IMR-90 (cell line): ENCODE measurements at places on chromosomes 5 and 9.

GRCh38 chr5:176636426-176636825 lies 6.0 kb downstream of the EIF4E1B start:
- DNase-seq: no peak

- peak; percentile 7 for DNase-seq
Measured at GRCh38 chr5:35313291-35313690, 83.0 kb upstream of the PRLR start.

DNA sequence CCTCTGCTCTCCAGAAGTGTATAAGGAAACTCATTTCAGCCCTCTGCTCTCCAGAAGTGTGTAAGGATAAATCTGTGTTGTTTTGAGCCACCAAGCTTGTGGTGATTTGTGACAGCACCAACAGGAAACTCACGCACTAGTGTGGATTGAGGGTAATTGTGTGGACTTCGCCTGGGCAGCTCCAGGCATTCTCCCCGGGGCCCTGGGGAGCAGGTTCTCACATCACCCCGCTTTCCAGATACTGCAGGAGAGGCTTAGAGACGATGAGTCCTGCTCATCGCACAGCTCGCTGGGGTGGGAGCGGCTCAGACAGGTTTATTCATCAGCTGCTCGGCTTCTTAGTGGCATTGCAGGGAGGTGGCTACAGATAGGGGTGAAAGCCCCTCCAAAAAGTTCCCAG lies 38.4 kb upstream of the RNF130 start:
- DNase-seq: no peak

GRCh38 chr5:67196537-67197059 lies at the start of gene CD180:
Gene CD180, minus strand, starts transcription at chr5:67196799. Its CDS starts 158 bp downstream, at chr5:67196641.
- no peak for DNase-seq

DNA sequence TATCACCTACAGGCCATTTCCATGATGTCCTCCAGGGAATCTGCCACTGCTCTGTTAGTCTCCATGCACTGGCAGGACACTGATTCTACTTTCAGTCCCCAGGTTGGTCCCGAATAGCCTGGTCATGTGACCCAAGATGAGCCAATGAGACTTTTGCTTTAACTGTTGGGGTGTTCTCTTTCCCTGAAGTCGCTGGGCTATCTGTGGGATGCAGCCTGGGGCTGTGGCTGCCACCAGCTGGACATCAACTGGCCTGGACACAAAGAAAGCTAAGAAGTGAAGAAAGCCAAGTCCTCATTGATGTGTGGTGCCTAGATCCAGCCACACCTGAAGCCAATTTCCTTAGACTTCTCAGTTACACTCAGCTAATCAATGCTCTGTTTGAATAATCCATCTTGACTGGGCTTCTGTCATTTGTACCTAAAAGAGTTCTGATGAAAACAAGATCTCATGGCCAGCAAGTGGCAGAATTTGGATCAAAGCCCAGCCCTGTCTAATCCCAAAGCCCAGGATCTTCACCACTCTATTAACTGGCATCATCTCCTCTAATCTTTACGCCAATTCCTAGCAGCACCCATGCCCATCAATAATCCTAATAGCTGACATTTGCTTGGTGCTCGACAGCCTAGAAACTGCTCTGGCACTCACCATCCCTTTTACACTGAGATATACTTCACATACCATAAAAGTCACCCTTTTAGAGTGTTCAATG lies 37.0 kb downstream of the SH3PXD2B start:
- no peak for DNase-seq

DNA sequence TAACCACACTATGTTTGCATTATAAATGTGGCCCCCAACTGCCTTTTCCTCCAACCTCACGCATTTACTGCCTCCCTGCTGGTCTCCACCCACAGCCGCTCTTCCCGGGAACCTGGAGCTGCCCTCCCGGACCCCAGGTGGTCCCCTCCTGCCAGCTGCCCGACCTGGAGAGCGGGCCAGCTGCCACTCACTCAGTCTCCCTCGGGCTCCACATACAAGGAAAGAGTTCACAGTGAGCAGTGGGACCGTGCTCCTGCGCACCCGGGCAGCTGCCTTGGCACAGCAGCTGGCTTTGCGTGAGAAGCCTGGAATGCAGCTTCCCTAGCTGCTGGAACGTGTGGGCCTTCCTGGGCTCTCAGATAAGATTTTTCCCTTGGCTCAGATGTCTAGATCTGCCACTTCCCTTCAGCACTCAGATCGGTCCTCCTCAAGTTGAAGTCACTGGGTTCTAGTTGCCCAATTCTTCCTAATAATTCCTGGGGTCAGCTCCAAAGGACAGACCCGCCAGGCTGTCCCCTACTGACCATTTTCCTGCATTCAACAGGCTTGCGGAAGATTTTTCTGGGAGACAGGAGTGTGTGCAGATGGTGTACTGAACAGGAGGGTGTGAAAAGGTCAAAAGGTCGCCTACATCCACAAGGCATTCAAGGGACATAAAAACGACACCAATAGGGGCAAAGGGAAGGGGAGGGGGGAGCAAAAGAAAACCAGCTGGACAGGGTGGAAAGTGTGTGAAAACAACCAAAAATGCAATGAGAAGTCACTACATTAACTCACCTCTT lies 69.1 kb downstream of the MYO10 start:
- peak; percentile 72 for DNase-seq

- no peak for DNase-seq
Measured at GRCh38 chr5:119019501-119019900, 31.2 kb upstream of the DTWD2 start.

GRCh38 chr5:17436761-17437221 lies 61.2 kb upstream of the TAF11L2 start:
- DNase-seq: no peak

DNA sequence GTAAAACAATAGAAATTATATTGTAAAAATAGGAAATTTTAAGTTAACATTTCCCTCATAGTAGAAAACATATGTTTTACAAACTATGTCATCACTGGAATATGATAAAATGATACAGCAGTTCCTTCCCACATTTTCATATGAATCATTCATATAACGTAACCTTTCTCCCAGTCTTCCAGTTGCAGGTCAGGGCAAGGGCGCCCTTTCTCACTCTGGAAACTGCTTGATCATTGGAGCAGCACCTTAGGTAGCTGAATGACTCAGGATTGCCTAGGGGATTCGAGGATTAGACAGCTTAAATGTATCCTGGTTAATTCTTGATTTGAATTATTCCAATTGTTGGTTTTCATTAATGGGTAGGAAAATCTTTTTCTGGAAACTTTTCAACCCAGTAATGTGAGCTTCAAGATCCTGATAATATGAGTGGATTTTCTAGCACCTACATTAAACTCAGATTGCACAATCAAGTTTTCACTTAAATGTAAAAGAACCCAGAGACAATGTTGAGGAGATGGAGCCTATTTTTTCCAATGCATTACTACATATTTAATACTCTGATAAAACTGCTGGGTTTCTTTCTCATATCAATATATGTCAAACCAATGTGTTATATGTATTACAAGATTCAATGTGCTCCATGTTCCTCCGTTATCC lies 32.6 kb upstream of the ANXA1 start:
- DNase-seq: peak; percentile 77

DNA sequence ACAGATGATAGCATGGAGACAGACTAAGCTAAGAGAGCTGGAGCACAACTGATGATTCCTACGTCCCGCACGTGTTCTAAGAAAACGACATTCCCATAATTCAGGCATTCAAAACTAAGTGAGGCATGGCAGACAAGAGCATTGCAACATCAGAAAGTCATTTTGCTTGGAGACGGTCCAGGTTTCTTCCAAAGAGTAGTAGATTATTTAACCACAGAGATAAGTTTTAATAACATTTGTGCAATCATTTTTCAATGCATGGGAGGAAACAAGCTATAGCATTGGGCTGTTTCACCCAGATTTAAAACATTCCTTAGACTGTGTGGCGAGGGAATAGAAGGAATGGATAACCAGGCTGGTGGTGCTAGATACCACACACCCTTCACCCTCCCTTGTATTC lies 117.2 kb downstream of the APBA1 start:
- peak; percentile 93 for DNase-seq

- DNase-seq: no peak
Measured at GRCh38 chr5:154701181-154701580, 54.0 kb upstream of the LARP1 start.

- DNase-seq: peak; percentile 48
Measured at GRCh38 chr5:72470826-72471225, 36.4 kb downstream of the ZNF366 start.

DNA sequence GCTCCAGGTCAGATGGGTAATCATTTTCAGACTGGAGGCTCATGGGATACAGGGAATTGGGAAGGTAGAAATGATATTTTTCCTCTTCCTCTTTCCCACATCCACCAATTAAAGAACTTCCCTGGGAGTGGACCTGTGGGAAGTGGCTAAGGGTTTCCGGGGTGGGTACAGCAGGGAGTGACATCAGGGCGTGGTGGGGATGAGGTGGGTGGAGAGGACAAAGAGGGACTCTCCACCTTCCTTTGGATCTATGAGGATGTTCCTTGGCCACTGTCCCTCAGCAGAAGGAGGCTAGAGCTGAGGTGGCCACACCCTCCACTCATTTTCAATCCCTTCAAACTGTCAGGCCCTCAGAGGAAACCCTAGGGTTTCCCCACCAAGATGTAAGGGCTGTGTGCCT lies 54.7 kb downstream of the IRF1 start:
- DNase-seq: no peak

- no peak for DNase-seq
Measured at GRCh38 chr5:110056580-110057114, 366.9 kb downstream of the MAN2A1 start.

- DNase-seq: no peak
Measured at GRCh38 chr5:72125941-72126620, 18.8 kb downstream of the MAP1B start.

DNA sequence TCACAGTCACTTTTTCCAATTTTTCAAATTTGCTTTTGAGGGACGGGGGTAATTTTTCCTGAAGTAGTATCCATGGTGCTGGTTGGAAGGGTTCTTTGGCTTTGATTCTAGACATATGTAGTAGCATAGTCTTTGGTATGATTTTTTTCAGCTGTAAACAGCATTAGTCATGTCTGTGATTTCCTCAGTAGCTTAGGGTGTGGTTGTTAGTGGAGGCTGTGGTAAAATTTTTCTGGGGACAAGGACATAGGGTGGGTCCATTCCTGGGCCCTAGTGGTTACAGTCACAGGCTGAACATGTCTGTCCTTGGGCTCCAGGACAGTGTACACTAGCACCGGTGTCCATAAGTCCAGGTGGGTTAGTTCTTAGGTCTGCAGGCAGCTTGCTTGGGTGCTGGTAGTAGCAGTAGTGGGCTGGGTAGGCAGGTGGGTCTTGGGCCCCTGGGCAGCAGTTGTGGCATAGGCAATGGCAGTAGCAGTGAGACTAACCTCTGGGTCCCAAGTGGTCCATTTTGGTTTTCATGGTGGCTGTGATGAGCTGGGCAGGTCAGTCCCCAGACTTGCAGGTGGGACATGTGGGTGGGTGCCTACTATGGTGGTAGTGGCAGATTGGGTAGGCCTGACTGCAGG lies 100.0 kb upstream of the CXCL14 start:
- DNase-seq: no peak

DNA sequence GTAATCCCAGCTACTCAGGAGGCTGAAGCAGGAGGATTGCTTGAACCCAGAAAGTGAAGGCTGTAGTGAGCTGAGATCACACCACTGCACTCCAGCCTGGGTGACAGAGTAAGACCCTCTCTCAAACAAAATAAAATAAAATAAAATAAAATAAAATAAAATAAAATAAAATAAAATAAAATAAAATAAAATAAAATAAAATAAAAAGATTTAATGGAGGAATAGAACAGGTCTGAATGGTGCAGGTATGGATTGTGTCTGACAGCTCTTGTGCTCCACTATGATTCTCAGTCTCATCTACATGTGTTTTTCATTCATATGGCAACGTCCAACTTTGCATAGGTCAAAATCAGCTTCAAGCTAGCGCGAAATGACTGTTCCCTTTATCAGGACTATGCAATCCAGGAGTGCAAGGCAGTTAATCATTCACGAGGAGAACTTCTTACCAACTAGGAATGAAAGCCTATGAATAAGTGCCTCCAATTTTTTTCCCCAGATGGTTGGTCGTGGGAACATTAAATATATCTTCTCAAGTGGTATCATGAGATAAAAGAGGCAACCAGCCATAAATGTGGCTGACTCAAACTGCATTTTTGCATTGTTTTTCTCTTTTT lies 1392.3 kb upstream of the CDH9 start:
- DNase-seq: no peak

DNA sequence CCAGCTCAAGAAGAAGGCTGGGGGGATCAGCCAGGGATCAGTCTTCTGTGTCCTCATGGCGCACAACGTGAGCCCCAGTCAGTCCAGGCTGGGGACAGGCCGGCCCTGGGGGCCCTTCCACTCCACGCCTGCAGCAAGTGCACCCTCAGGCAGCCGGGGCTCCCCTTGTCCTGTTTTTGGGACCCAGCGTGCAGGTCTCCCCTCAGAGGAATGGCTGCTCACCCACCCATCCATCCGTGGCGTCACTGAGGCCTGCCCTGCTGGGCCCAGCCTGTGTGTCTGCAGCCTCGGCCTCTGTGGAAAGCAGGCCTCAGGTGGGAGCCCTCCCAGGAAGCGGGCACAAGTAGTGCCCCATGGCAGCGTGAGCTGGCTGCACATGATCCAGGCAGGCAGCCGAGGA lies 52.6 kb upstream of the FCN2 start:
- no peak for DNase-seq

GRCh38 chr9:113307396-113307975 lies 4.3 kb upstream of the RNF183 start:
- DNase-seq: no peak

DNA sequence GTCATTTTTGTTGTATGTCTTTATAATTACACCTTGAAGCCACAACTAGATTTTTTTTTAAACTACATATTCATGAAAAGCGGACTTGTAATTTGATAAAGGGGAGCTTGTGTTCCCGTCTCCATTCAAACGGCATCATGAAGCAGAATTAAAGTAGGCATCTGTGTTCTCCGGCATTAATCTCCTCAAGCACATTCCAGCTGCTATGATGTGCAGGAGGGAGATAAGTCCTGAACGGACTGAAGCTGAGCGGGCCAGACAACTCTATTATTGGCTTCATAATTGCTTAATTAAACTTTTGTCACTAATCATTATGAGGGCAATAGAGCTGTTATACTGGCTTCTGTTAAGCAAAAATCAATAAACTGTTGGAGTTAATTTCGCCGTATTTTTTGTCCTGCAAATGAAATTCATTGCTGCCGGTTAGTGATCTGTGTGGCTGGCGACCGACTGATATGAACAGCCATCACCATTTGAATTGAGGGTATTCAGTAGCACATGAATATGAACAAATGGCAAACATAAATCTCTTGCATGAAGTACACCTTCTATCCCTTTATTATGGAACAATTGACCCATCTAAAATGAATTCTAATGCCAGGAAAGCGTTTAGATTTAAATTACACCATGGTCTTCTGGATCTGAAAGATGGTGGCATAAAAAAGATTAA lies 408.8 kb upstream of the IRX1 start:
- no peak for DNase-seq

DNA sequence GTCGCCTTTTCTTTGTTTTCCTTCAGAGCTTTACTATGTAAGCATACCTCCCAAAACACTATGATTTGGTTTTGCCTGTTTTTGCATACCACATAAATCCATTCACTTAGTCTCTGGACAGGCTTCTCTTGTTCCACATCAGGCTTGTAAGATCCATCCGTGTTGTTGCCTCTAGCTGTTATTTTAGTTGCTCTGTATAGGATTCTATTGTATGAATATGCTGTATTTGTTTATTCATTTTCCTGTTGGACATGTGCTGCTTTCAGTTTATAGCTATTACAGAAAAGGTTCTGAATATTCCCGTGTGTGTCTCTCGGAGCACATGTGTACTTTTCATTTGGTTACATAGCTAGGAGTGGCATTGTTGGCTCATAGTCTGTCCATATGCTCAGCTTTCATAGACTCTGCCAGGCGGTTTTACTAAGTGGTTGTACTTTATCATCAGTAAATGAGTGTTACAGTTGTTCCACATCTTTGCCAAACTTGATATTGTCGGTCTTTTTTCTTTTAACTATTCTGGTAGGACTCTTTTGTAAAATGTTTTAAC lies 41.8 kb downstream of the NUP214 start:
- DNase-seq: no peak
